Right ventricle myocardium superior (tissue), 1 donor: ENCODE measurements at places on chromosomes 3 and 15. TPM values are rescaled to one million over a fixed set of nuclear protein-coding genes. Genes with fewer than 3 reads are reported as not detected.

DNA sequence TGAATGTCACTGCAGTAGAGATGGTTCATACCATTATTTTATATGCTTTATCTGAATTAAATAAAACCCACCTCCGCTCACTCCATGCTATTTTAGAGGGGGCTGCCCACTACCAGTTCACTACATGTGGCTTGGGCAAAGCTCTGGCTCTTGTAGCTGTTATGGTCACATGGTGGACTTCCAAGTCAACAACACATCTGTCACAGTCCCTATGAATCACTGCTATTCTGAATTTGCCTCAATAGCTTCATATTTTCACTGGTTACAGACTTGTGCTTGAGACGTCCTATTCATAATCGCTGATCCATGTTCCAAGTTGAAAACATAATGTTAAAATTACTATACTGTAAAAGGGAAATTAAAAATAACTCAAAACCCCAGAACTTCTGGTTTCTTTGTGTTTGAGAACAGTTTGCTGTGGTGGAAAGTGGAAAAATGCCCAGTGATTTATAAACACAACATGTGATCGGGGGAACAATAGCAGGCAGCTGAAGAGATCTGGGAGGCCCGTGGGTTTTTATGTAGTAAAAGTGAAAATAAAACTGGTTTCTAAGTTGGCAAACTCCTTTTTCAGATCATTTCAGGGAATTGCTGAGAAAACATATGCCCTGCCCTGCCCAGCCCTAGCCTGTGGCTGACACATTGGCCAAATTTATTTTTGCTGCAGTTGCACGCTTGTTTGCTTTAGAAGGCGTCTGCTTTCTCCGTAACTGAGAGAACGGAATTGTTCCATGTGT lies 128.8 kb upstream of the PRR23C start:
- no peak for DNase-seq

GRCh38 chr3:156604642-156605144 lies 49.8 kb upstream of the SSR3 start:
- DNase-seq = no peak

GRCh38 chr15:101807345-101807945 lies 4.1 kb downstream of the OR4F6 start:
- no peak for DNase-seq

GRCh38 chr15:45523166-45523460 lies 558 bp upstream of the SLC30A4 start:
- no peak for DNase-seq

- DNase-seq = no peak
Measured at GRCh38 chr3:138686771-138687221, 78.2 kb downstream of the FAIM start.

- no peak for DNase-seq
Measured at GRCh38 chr3:129446926-129447325, 6.9 kb downstream of the IFT122 start.

- peak; percentile 29 for DNase-seq
Measured at GRCh38 chr3:51715231-51715976, 8.5 kb downstream of the GRM2 start.

DNA sequence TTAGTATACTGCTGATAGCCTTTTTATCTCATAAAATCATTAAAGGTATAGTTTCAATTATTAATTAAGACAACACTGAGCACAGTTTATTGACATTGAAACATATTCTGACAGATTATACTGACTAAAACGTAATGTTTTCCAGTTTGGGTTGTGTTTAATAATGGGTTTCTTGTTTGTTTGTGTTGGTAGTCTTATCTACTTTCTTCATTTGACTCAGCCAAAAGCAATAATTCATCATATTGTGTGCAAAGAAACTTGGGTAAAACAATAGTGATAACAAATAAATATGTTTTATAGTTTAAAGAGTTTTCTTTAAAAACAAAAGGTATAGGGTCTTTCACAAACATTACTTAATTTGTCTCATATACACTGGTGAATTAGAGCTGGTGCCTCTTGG lies 629.2 kb upstream of the AGTR1 start:
- no peak for DNase-seq

DNA sequence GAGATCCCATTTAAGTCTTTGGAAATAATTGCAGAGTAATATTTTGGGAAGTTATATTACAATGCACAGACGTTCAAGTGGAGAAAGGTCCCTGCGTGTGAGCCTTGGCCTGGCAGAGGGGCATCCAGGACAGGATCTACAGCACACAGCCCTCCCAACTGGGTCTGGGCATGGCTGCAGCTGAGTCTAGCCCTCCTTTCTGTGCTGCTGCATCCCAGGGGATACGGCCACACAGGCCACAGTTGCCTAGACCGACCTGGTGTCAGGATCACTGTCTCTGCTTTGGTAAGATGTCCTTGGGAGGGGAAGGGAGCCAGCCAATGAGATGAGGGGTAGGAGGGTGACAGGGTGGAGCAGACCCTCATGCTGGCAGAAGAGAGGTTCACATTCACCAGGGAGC lies 46.1 kb downstream of the APBA2 start:
- DNase-seq = no peak

DNA sequence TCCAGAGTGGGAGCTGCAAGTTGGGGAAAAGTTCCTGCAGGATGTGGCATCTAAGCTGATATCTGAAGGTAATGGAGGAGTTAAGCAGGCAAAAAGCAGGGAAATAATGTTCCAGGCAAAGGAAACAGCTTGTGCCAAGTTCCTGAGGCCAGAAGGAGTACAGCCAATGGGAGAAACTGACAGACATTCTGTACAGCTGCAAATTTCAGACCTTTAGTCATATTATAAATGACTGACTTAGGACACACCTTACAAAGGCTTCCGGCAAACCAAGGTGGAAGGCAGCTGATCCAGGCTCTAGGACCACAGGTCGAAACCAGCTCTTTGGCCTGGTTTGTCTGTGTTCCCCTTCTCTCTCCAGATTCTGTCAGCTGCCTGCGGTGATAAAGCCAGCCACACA lies 9.3 kb downstream of the WWTR1 start:
- no peak for DNase-seq

GRCh38 chr15:74425630-74426029 lies 8.1 kb downstream of the SEMA7A start:
- no peak for DNase-seq

DNA sequence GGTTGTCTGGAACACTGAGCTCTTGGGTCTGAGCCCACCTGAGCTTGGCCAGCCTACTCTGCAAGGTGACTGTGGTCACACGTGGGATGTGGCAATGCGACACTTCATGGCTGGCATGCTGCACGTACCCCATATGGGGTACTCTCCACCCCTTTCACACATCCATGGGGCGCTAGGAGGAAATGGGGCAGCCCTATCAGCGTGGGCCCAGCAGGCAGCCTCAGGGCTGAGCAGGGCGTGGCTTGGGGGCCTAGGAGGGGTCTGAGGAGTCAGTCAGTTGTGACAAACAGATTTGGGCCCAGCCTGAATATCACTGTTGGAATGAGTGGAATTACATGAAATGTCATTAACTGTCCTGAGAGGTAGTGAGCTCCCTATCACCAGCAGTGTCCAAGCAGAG lies 82.3 kb upstream of the LINGO1 start:
- no peak for DNase-seq

DNA sequence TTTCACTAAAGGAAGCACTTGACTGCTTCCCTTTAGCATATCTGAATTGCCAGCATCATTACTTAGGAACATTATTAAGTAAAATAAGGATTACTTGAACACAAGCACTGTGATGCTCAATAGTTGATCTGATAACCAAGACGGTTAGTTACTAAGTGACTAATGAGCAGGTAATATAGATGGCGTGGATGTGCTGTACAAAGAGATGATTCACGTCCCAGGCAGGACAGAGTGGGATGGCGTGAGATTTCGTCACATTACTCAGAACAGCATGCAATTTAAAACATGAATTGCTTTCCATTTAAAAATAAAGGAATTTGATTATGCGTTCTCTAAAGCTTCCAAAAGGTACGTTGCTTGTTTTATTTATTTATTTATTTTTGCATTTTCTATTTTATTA lies 240.0 kb upstream of the ARHGEF26 start:
- no peak for DNase-seq

DNA sequence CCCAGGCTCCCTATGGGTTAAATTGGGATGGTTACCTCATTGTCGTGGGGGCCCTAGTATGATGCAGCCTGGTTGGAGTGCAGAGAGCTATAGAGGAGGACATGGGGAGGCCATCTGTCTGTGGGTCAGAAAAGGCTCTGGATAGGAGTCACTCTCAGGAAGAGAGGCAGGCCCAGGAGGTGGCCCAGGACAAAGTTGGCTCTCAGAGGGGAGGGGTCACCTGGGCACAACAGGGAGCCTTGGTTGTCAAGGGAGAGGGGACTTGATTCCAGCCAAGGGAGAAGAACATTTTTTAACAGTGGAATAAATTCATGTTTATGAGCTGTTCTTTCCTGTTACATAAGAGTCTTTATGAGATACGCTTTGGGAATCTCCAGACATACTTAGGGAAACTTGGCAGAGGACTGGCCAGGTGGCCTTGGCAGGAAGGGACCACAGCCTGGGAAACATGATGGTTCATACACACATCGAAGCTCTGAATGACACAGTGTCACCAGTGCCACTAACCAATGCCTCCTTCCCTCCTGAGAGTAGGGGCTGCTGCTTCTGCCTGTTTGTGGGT lies 27.5 kb upstream of the LCTL start:
- no peak for DNase-seq

GRCh38 chr15:63626955-63627354 lies 29.8 kb downstream of the FBXL22 start:
- DNase-seq = no peak

- DNase-seq = no peak
Measured at GRCh38 chr3:124217542-124217941, 225.6 kb upstream of the ROPN1 start.

GRCh38 chr3:158819282-158819681 lies 17.4 kb downstream of the MFSD1 start:
- DNase-seq = no peak

DNA sequence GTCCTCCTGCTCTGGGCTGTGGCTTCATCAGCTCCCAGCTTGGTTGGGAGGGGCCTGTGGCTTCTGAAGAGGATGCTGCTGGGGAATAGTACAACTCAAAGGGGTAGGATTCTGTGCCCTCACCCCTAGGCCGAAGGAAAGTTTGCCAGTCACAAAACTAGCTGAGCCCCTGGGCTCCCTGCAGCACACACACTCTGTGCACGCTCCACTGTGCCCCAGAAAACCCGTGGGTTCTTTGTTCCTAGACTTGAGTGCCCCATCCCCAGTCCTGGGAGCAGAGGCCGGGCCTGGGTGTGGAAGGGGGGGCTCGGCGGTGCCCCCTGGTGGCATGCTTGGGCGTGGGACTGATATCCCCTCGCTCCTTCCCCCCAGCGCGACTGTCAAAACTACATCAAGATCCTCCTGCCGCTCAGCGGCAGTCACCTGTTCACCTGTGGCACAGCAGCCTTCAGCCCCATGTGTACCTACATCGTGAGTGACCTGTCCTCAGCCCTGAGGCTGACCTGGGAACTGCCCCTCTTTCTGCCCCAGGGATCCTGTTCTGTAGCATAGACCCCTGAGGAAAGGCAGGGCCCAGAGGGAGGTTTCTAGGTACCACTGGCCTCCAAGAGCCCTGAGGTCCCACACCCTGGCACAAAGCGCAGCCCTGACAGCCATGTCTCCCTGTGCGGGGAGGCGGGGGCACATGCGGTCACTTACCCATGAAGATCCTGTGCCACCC lies 14.2 kb downstream of the CIB1 start:
- DNase-seq = peak; percentile 71

DNA sequence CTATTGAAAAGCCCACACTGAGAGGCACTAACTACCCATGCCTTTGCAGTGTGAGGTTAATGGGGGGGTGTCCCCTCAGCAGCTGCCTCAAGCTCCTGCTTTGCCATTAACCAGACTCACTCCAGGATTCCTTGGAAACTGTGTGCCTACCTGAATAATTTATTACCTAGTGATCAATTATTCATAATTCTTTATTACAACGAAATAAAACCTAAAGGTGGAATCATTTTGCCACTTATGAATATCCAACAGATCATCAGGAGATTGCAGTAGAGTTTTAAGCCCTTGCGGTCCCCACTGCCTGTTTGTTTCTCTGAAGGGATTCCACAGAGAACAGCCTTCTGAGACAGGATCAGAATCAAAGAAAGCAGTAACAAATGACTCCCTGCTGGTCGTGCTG lies 23.3 kb downstream of the NEK11 start:
- no peak for DNase-seq

DNA sequence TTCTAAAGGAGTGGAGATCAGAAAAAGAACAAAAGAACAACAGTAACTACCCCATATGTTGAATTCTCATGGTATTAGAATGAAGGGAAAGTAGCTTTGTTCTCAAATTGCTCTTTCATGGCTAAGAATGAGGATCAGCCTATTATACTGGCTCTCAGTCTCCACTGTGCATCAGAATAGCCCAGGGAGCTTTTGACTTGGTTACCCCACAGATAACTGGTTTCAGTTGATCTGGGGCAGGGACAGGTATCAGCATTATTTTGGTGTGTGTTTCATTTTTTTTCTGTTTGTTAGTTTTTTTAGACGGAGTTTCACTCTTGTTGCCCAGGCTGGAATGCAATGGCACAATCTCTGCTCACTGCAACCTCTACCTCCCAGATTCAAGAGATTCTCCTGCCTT lies 311.7 kb upstream of the TLE3 start:
- DNase-seq = no peak

- no peak for DNase-seq
Measured at GRCh38 chr3:170493712-170494182, 75.1 kb downstream of the CLDN11 start.

- DNase-seq = peak; percentile 61
Measured at GRCh38 chr15:88909956-88910831, 3.0 kb downstream of the MFGE8 start.

The BAHD1 gene
- total RNA-seq = 16.2 TPM

The CHRM5 gene
- total RNA-seq = not detected

The KBTBD13 gene
- total RNA-seq = 9.4 TPM

The AGBL1 gene
- total RNA-seq = not detected
